ENCODE measurements at places on chromosomes 1 and 21.

DNA sequence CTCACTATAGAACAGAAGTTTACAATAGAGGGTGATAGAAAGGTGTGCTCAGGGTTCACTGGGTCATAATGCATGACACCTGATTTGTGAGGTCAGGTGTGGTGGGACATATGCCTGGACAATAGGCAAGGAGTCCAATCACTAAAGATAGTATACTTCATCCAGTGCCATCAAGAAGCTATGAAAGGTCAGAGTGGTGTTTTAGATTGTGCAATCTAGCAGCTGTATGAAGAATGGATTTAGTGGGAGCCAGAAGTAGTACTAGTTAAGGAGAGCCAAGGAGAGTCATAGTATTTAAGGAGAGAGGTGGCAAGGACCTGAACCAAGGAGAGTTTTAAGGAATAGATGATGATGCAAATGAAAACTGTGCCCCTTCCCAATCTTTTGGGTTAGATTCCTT is 80.6 kb upstream of the C1orf105 start:
- no peak for DNase-seq

- DNase-seq, result no peak
These were observed 42.5 kb downstream of the PLPPR5 start for GRCh38 chr1:98962156-98962555.

GRCh38 chr1:110450929-110451328 is at the start of gene PROK1:
Gene PROK1 (plus strand): TSS chr1:110451149. CDS start chr1:110451217, 68 bp downstream.
- DNase-seq, result no peak

DNA sequence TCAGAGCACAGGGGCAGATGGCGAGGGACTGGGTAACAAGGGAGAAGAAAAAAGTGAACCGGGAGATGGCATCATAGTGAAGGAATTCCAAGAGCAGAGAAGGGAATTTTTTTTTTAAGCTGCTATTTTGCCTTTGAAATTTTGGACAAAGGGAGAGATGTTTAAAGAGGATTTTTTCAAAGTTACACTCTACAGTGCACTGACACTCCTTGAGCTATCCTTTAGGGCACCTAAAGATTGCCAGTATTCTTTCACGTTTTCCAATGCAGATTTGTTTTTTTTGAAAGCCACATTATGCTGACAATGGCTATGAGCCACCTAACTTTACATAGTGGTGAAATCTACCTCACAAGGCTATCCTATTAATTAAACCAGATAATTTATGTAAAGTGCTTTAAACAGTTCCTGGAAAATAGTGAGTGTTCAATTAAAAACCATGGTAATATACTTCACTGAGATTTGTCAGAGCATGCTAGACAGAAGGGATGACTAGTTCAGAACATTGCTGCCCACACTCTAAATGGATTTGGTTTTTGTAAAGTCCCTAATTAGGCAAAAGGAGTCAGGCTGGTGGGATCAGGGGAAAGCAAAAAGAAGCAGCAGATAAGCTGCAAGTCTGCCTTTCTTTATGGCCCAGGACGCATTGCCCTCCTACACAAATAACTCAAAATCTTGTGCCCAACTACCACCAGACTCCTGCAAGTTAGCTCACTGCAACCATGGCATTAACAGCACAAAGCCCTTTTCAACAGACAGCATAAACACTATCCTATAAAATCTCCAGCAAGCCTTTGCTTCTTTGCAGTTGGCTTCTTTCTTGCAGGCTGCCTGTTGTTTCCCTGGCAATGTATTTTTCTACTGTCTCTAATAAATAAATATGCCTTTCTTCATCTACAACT is 53.9 kb downstream of the PRDX6 start:
- no peak for DNase-seq

- DNase-seq, result no peak
These were observed 261.1 kb downstream of the CAMTA1 start for GRCh38 chr1:7046314-7046713.

DNA sequence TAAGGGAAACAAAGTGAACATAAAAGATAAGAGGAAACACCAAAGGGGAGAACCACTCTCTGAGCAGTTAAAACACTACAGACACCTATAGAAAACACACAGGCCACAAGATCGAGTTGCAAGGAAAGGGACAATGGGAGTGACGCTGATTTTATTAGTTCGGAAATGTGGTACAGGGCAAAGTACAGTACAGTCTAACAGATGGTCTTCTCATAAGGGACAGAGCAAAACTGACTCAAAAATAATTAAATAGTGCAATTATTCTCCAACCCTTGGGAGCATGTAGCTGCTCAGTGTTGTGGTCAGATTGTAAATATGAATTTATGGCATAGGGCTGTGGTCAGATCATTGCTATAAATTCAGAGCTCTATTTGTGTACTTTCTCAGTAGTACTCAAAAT is 352.0 kb downstream of the USH2A start:
- no peak for DNase-seq

- DNase-seq, result no peak
These were observed 477 bp downstream of the SNAP47 start for GRCh38 chr1:227735539-227736285.

DNA sequence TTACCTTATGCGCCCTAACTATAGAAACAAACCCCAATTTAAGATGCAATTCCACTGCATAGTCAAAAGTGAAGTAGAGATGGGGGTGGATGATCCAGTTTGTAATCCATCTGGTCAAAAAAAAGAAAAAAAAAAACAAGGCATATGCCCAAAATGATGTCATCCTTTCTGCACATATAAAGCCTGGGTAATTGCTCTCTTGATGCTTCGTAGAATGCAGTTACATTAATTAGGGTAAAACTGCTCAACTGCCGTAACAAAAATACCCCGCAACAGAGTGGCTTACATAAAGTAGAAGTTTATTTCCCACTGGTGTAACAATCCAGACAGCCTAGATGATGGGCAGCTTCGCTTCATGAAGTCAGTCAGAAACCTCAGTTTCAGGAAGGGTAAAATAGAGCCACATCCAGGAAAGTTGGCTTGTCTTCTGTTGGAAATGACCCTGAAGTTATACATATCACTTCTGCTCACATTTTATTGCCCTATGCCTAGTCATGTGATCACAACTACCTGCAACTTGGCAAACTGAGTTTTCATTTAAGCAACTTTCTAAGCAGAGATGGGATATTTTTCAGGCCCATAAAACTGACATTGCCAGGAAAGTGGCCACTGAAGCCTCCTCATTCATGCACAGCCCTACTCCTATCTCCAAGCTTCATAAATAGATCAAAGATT is 221.7 kb downstream of the C1orf94 start:
- no peak for DNase-seq

DNA sequence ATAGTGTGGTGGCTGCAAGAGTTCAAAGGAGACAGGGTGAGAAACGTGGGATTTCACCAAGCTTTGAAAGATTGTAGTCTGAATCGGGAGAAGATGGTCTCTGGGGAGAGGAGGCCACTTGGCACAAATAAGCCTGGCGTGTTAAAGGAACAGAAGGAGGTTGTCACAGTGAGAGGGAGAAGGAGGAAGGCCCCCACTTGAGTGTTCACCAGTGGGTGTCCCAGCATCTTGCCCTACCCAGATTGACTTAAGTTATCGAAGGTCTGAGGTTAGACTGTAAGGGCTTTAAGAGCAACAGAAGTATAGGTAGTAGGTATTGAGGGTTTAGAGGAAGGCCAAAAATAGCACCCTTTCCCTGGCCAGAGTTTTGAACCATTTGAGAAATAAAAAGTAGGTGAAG is 48.0 kb downstream of the BACH1 start:
- no peak for DNase-seq

DNA sequence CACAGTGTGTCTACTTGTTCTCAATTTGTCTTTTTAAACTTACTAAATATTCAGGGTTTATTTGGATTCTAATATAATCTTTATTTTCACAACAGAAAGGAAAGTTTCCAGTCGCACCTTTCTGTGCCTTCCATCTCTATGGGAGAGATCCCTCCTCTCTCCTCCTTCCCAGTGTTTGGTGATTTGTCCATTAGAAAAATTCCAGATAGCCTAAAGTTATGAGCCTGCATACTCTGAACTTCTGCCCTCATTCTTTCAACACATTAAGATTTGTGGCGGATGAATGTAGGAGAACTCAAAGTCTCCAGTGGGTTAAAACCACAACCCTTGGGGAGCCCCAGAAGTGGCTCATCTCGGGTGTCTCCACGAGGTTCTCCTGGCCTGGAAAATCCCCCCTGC is 3.6 kb downstream of the NHLH2 start:
- DNase-seq, result no peak

DNA sequence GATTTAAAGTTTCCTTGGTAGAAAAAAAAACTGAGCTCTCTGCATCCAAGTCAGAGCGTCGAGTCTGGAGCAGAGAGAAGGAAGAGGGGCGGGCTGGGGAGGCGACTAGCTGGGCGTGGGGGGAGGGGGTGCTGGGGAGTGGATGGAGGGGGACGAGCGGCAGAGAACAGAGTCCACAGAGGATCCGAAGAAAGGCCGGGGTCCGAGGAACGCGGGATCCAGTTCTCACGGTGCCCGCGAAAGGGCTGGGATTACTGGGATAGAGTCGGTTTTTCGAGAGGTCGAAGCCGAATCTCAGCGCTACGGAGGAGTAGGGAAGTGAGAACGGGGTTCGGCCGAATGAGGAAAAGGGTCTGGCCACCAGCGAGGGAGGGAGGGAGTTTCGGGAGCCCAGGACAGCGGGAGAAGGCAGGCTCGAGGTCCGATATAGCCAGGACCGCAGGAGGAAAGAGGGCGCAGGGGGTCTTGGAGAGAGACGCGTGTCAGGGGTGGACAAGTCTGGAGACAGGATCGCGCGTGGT is 665 bp downstream of the DAB1 start:
- no peak for DNase-seq

DNA sequence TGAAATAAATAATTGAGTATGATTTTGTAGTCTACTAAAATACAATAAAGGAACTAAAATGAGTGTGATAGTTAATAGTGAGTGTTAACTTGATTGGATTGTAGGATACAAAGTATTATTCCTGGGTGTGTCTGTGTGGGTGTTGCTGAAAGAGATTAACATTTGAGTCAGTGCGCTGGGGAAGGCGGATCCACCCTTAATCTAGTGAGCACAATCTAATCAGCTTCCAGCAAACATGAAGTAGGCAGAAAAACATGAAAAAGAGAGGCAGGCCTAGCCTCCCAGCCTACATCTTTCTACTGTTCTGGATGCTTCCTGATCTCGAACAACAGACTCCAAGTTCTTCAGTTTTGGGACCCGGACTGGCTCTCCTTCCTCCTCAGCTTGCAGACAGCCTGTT is 1716.6 kb downstream of the MRPL39 start:
- DNase-seq, result no peak

DNA sequence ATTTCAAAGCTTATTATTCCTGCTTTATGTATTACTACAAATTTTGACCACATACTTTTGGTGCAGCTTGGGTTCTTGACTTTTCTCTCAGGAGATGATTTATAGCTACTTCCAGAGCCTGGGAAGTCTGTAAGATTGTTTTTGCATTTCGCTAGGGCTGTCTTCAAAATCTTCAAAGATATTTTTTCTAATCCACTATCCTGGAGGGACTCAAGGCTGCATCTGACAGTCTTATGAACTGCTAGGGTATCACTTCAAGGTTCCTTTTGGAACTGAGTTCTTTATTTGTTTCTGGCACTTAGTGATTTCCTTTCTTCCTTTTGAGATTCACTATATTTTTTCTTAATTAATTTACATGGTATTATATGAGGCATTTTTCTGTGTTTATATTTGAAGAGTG is 90.0 kb upstream of the LYPLAL1 start:
- no peak for DNase-seq

DNA sequence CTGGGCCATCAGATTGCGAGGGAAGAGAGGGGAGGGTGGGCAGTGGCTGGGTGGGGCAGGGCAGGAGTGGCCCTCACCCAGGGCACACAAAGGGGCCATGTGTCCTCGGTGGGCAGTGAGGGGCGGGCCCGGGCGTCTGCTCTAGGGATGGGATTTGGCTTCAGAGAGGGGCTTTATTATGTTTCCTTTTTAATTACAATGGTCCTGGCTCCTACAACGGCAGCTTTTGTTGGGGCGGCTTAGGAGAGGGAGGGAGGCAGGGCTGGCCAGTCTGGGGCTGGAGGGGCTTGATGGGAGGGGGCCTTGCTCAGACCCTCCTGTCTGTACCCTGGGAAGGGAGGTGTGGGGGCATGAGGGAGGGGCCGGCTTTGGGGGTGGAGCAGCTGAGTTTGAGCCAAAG is 102.8 kb upstream of the WNT4 start:
- no peak for DNase-seq

- no peak for DNase-seq
These were observed 121.2 kb downstream of the LTN1 start for GRCh38 chr21:28871388-28872010.

DNA sequence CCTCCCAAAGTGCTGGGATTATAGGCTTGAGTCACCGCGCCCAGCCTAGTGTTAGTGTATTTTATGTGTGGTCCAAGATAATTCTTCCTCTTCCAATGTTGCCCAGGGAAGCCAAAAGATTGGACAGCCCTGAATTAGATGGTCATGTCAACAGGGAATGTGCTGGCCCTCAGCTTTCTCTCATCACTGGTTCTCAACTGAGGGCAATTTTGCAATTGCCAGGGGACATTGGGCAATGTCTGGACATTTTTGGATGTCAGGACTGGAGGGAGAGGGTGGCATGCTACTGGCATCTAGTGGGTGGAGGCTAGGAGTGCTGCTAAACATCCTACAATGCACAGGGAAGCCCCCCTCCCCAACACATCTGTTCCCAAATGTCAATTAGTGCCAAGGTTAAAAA is 95.0 kb downstream of the LAMC2 start:
- DNase-seq, result no peak

DNA sequence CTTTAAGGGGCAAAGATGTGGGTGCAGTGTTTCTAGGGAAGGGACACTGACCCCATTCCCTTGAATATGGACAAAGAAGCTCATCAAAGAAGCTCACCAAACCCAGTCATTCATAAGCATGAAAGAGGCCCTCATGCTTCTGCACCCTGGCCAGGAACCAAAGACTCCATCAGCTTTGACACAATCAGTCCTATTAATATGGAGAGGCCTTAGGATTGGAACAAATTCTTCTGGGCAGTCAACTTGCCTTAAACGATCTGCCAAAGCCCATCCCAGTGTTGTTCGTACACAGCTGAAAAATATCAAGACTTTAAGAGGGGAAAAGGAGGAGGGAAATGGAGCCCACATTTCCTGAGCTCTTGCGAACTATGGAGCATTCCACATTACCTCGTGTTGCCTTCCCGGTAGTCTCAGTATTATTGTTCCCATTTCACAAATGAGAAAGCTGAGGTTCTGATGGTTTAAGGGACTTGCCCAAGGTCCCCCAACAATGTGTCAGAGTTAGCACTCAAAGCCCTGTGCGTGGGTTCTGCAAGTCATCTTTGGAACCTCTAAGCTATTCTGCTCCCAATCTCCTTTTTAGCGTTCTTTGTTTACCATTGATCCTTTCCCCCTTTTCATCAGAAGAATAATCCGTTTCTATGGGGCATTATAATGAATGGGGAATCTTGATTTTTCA is 161.9 kb downstream of the ZBTB18 start:
- no peak for DNase-seq

- DNase-seq, result no peak
These were observed 19.2 kb downstream of the CD247 start for GRCh38 chr1:167499106-167499505.

DNA sequence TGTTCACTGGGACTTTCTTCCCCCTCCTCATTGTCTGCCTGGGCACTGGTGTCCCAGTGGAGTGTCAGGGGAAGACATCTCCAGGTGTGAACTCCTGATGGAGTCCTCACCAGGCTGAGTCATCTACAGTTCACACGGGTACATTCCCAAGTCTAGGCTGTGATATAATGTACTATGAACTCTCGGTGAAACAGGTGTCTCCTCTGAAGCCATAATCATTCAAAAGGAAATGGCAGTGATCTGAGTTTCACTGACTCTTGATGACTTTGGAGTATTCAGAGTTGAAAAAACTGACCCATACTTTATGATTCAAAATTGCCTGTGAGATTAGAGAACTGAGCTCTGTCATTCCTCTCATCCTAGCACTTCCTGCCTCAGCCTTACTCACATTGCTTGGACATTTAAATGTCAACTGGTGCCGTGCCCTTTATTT is 9.1 kb downstream of the LAMC2 start:
- no peak for DNase-seq

Measured in stimulated activated CD4-positive, alpha-beta T cell treated with anti-CD3 and anti-CD28 coated beads, TNF-alpha, amount 100 ng/mL, for 4 hours (primary cell).